Heart left ventricle (tissue), 16 donors: ENCODE measurements at places on chromosomes 5 and 9.

- DNase-seq = no peak
- H3K27ac ChIP-seq = no peak overlapping the region
- H3K4me1 ChIP-seq = peaks cover 3% of the 10 kb centered on the region
- H3K36me3 ChIP-seq = no peaks in the 10 kb centered on the region
Measured at GRCh38 chr5:78843436-78843835, 141.7 kb downstream of the ARSB start.

- DNase-seq = no peak
- H3K36me3 ChIP-seq = no peaks in the 10 kb centered on the region
- no peaks in the 10 kb centered on the region for H3K27me3 ChIP-seq
Measured at GRCh38 chr5:40584054-40584453, 95.7 kb upstream of the PTGER4 start.

DNA sequence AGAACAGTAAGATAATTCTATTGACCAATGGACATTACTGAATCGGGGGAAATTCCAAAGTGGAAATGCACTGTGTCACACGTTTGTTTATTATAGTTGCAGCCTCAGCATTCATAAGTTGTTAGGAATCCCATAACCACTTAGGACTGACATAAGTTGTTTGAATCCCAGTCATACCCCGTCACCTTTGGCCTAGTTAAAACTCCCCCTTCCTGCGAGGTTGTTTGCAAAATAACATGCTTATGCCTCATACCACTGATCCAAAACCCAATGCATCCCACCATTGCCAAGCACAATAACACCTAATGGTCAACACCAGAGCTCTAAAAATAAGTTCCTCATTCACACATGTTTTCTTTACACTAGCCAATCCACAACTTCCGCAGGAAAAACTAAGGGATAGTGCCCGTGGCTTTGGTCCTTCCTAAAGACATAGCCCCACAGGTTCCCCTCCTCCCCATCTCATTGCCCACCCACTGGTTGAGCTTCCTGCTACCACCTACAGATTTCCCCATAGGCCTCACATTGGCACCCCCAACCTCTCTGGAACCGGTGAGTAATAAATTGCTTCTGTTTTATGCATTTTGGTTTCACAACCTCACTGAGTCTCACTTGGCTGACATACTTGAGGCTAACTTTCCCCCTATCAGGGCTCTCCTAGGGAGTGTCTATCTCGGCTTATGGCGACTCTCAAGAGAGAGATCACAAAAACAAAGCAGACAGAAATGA is 42.3 kb upstream of the MUSK start:
- H3K27me3 ChIP-seq = no peaks in the 10 kb centered on the region
- H3K27ac ChIP-seq = no peak overlapping the region
- H3K4me1 ChIP-seq = no peaks in the 10 kb centered on the region
- no peak for DNase-seq
- H3K4me3 ChIP-seq = no peak overlapping the region
- H3K36me3 ChIP-seq = no peaks in the 10 kb centered on the region

GRCh38 chr5:89777758-89778157 is 631.8 kb downstream of the CETN3 start:
- H3K36me3 ChIP-seq = no peaks in the 10 kb centered on the region
- H3K4me3 ChIP-seq = no peak overlapping the region
- no peaks in the 10 kb centered on the region for H3K4me1 ChIP-seq
- DNase-seq = no peak
- H3K27me3 ChIP-seq = no peaks in the 10 kb centered on the region
- H3K27ac ChIP-seq = no peak overlapping the region

DNA sequence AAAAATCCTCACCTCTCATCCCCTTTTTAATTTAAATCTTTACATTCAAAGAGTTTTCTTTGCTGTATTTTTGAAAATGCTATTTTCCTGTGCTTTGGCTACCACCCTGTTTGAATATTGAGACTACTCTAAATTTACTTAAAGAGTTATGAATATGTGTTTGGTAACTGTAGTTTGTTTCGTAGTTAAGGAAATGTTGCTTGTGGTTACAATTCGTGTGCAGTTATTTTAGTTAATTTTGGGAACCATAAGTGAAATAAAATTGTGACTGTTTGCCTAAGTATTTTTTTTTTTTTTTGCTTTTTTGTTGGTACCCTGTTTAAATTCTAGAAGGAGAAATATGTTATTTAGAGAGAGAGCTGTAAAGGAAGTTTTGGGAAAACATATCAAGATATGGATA is 78.7 kb downstream of the XRCC4 start:
- H3K4me3 ChIP-seq = no peak overlapping the region
- no peaks in the 10 kb centered on the region for H3K4me1 ChIP-seq
- DNase-seq = no peak
- no peaks in the 10 kb centered on the region for H3K36me3 ChIP-seq
- H3K27me3 ChIP-seq = no peaks in the 10 kb centered on the region

DNA sequence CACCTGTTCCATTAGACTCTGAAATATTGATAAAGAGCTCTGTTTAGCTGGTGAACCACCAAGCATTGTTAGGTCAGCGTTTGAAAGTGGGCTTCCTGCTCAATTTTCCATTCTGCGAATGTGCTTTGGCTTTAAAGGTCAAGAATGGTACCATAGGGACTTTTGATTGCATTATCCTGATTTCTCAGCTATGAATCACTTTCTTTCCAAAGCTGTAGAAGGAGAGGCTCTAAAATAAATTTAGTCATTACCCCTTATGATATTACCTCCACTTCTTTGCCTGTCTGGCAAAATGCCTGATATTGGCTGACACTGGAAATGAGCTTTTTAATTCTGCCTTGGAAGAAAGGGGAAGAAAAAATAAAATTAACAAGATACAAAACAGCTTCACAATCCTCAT is 237.2 kb upstream of the CTNND2 start:
- no peaks in the 10 kb centered on the region for H3K36me3 ChIP-seq
- H3K4me3 ChIP-seq = no peak overlapping the region
- H3K27ac ChIP-seq = no peak overlapping the region
- no peaks in the 10 kb centered on the region for H3K4me1 ChIP-seq

DNA sequence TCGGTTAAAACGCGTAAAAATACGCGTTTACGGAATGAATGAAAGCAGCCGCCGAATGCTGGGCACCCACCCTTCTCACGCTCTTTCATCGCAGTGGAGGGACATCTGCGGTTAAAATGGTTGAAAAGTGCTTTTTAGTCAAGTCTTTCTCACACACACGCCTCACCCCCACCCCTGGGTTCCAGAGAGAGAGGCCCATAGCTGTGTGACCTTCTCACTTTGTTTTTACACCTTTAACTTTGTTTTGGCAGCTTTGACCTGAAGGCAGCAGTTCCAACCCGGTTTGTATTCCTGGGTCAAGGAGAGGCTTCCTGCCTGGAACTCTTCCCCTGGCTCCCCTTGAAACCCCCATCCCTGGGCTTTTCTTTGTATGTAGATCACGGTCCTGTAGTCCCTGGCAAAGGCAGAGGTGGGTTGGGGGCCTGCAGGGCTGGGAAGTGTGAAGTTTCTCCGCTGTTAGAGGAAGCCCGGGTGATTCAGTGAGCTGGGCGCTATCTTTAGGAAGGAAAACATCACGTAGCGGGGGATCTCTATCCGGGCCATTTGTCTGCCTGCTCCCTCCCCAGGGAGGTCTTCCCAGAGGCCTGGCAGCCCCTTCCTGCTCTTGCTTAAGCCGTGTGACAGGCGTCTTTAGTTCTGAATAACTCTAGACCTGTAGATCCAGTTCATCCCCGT is 29.6 kb downstream of the SPRY4 start:
- H3K4me1 ChIP-seq = peaks cover 63% of the 10 kb centered on the region
- no peak overlapping the region for H3K4me3 ChIP-seq
- H3K27ac ChIP-seq = no peak overlapping the region
- DNase-seq = peak; percentile 73
- H3K27me3 ChIP-seq = no peaks in the 10 kb centered on the region

GRCh38 chr9:73845539-73845938 is 651.6 kb upstream of the RORB start:
- no peaks in the 10 kb centered on the region for H3K27me3 ChIP-seq
- H3K36me3 ChIP-seq = no peaks in the 10 kb centered on the region
- no peak overlapping the region for H3K4me3 ChIP-seq
- DNase-seq = no peak

DNA sequence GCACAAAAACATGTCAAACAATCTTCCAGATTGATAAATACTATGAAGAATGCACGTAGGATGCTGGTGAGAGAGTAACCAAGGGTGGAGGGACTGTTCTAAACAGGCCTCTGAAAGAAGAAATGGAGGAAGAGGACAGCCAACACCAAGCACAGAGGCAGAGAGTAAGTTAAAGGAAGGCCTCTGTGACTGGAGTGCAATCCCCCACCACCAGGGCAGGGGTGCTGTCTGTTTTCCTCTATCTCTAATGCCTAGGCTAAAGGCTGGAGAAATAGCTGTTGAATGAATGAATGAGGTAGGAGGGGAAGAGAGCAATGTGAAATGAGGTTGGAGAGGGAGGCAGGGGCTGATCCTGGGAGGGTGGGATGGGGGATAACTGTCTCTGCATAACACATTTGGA is 88.9 kb downstream of the ANKRD55 start:
- no peaks in the 10 kb centered on the region for H3K36me3 ChIP-seq
- no peaks in the 10 kb centered on the region for H3K4me1 ChIP-seq
- H3K27me3 ChIP-seq = no peaks in the 10 kb centered on the region
- DNase-seq = no peak
- no peak overlapping the region for H3K27ac ChIP-seq
- H3K4me3 ChIP-seq = no peak overlapping the region

- H3K36me3 ChIP-seq = no peaks in the 10 kb centered on the region
- H3K27me3 ChIP-seq = peaks cover 10% of the 10 kb centered on the region
- no peak overlapping the region for H3K4me3 ChIP-seq
- DNase-seq = no peak
- H3K27ac ChIP-seq = no peak overlapping the region
Measured at GRCh38 chr5:36070687-36071571, 4.2 kb upstream of the UGT3A2 start.

DNA sequence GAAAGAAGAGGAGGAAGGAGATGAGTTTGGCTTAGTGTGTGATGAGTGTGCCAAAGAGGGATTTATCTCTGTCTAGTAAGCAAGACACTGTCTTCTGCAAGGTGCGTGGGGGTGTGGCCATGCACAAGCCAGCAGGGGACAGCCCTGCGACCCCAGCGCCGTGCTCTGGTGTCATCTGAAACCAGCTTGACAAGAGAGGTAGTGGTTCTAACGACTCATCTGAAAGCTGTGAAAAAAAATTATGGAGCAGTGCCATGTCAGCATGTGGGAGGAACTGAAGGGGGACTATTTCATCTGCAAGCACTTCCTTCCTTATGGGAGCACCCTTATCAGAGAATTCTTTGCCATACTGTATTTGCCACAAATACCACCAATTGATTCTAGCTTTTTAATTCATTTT is 398.6 kb downstream of the PSAT1 start:
- DNase-seq = no peak
- no peak overlapping the region for H3K4me3 ChIP-seq
- H3K27ac ChIP-seq = no peak overlapping the region

DNA sequence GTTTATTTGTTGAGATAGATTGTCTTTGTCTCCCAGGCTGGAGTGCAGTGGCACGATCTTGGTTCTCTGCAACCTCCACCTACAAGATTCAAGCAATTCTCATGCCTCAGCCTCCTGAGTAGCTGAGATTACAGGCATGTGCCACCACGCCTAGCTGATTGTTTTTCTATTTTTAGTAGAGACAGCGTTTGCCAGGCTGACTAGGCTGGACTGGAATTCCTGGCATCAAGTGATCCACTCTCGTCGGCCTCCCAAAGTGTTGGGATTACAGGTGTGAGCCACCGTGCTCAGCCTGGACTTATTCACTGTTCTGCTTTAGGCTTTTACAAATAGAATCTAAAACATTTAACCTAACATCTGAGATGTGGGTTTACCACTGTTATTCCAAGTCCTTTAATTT is 91.3 kb downstream of the COMMD10 start:
- DNase-seq = peak; percentile 21
- H3K36me3 ChIP-seq = no peaks in the 10 kb centered on the region
- H3K27ac ChIP-seq = no peak overlapping the region
- no peak overlapping the region for H3K4me3 ChIP-seq
- no peaks in the 10 kb centered on the region for H3K27me3 ChIP-seq
- H3K4me1 ChIP-seq = no peaks in the 10 kb centered on the region

GRCh38 chr5:1367149-1367548 is 22.2 kb upstream of the CLPTM1L start:
- no peak for DNase-seq
- no peak overlapping the region for H3K4me3 ChIP-seq
- H3K36me3 ChIP-seq = no peaks in the 10 kb centered on the region
- no peaks in the 10 kb centered on the region for H3K4me1 ChIP-seq

GRCh38 chr5:91114658-91115057 is 268.5 kb downstream of the ARRDC3 start:
- no peak for DNase-seq
- H3K27me3 ChIP-seq = no peaks in the 10 kb centered on the region
- H3K4me3 ChIP-seq = no peak overlapping the region
- H3K27ac ChIP-seq = peak overlapping the region; percentile 63

DNA sequence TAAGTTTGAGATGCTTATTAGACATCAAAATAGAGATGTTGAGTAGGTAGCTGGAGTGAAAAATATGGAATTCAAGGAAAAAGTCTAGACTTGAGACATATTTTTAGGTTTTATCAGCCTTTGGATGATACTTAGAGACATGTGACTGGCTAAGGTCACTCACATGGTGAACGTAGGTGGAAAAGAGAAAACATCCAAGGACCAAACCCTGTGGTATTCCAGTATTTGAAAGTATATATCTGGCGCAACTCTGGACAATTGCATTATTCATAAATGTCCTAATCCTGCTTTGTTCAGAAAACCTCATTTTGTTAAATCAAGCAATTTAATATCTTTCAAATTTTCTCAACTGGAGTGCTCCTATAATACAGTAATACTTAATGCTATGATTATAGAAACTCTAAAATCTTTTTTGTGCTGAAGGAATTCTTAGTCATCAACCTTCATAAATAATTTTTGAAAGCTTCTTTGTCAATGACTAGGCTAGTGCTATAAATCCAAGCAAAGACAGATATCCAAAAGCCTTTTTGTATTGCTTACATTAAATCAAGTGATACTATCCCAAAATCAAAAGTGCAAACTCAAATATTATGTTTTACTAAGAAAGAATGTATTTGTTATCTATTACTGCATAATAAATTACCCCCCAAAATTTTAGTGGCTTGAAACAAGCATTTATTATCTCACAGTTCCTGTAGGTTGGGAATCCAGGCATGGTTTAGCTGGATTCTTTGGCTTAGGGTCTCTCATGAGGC is 452.0 kb downstream of the ENC1 start:
- H3K36me3 ChIP-seq = no peaks in the 10 kb centered on the region
- H3K4me3 ChIP-seq = no peak overlapping the region
- no peak overlapping the region for H3K27ac ChIP-seq

DNA sequence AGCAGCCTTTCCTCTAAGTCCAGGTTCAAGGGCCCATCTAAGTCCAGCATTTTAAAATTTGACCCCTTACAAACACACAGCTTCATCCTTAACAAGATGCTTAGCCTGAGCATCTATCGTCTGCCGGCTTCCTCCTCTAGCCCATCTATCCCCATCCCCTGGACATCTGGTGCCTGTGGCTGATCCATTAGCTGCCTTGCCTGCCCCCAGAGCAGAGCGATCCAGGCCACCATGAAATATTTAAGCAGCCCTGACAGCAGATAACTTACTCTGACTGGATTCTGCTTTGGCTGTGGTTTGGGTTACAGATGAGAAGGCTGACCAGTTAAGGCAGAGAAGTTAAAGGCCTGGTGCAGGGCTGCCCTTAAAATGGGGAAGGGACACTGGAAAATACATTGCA is 30.9 kb upstream of the CPEB4 start:
- H3K4me1 ChIP-seq = peaks cover 16% of the 10 kb centered on the region
- H3K36me3 ChIP-seq = no peaks in the 10 kb centered on the region
- no peak for DNase-seq
- no peaks in the 10 kb centered on the region for H3K27me3 ChIP-seq

- DNase-seq = no peak
- no peak overlapping the region for H3K27ac ChIP-seq
- no peak overlapping the region for H3K4me3 ChIP-seq
- H3K27me3 ChIP-seq = no peaks in the 10 kb centered on the region
- peaks cover 10% of the 10 kb centered on the region for H3K36me3 ChIP-seq
Measured at GRCh38 chr5:172235827-172236736, 42.1 kb downstream of the EFCAB9 start.
